Activated naive CD4-positive, alpha-beta T cell treated with anti-CD3 and anti-CD28 coated beads for 36 hours (primary cell): ENCODE measurements at places on chromosomes 2 and 18.

GRCh38 chr18:34281722-34282121 is 57.0 kb upstream of the NOL4 start:
- DNase-seq, result no peak

GRCh38 chr2:113895301-113895700 is 5.4 kb downstream of the ACTR3 start:
- no peak for DNase-seq

GRCh38 chr18:50981381-50981780 is 13.5 kb downstream of the ELAC1 start:
- no peak for DNase-seq

- no peak for DNase-seq
Measured at GRCh38 chr18:56214706-56215105, 423.7 kb downstream of the TXNL1 start.

DNA sequence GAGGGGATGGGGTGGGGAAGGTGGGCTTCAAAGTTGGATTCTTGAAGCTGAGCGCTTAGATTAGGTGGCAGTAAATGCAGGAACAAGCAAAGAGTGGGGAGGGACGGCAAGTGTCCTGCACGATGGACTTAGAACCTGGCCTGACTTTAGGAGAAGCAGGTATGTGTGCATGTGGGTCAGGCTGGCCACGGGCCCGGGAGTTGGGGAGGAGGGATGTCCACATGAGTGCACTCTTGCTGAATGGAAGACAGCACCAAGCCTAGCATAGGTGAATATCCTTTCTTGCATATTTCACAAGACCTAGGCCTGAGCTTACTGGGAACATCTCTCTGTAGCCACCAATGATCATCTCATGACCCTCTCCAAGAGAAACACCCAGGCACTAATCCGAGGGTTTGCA is 96.1 kb downstream of the DDX1 start:
- DNase-seq, result no peak

- no peak for DNase-seq
Measured at GRCh38 chr18:43587538-43588153, 310.4 kb upstream of the SYT4 start.

DNA sequence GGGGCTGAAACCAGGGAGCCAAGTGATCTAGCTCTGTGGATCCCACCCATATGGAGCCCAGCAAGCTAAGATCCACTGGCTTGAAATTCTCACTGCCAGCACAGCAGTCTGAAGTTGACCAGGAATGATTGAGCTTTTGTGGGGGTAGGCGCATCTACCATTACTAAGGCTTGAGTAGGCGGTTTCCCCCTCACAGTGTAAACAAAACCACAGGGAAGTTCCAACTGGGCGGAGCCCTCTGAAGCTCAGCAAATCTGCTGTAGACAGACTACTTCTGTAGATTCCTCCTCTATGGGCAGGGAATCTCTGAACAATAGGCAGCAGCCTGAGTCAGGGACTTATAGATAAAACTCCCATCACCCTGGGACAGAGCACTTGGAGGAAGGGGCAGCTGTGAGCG is 96.7 kb downstream of the CCDC148 start:
- peak; percentile 21 for DNase-seq

- no peak for DNase-seq
Measured at GRCh38 chr2:177430411-177430810, 37.8 kb downstream of the AGPS start.

DNA sequence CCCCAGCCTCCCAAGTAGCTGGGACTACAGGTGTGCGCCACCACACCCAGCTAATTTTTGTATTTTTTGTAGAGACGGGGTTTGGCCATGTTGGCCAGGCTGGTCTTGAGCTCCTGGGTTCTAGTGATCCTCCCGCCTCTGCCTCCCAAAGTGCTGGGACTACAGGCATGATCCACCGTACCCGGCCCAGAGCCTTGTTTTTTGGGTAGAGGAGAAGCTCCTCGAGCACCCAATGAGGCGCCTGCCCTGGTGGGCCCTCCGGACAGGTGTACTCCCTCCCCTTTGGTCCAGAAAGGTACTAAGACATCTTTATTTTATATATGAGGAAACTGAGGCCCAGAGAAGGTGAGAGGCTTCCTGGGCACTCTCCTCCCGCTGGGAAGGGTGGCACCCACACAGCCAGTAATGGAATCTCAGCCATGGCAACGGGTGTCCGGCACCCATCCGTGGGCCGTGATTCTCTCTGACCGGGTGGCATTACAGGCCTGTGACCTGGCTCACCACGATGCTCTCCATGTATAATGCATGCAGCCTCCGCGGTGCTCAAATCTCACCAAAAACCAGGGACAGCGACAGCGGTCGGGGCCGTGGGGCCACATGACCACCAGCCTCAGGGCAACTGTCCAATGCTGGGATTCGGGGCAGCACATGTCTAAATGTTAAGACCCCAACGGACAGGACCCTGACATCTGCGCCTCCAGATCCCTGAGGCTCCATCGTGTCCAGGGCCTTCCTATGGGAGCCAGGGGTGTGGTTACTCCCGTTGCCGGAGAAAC is 16.8 kb upstream of the KLHL30 start:
- DNase-seq, result no peak

DNA sequence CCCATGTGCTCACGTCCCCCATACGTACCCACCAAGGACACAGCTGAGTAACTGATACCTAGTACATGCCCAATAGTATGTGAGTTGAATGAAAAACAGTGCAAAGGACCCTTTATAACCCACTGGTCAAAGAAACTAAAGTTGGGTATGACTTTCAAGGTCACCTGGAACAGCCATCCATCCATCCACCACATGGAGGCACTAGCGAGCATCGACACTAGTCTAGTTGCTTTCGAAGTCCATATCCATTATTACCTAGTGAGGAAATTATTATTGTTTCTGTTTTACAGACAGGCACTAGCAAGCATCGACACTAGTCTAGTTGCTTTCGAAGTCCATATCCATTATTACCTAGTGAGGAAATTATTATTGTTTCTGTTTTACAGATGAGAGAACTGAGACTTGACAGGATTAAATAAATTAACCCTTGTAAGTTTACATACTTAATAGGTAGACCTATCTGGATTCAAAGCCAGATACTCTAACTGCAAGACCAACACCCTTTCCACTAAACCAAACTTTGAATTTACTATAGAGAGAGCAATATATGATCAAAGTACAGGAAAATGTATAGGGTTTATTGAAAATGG is 233.7 kb downstream of the METTL4 start:
- peak; percentile 67 for DNase-seq

GRCh38 chr2:126221506-126221905 is 434.5 kb upstream of the GYPC start:
- DNase-seq, result no peak

DNA sequence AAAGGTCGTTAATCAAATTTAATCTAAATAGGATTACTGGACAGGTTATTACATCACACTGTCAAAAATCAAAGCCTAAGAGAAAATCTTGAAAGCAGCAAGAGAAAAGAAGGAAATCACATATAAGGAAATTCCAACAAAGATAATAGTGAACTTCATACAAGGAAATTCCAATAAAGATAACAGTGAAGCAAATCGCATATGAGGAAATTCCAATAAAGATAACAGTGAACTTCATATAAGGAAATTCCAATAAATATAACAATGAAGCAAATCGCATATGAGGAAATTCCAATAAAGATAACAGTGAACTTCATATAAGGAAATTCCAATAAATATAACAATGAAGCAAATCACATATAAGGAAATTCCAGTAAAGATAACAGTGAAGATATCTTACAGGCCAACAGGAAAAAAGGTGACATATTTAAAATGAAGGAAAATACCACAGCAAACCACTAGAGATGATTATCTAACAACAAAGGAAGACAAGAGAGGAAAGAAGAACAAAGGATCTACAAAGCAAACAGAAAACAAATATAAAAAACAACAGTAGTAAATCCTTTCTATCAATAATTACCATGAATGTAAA is 787.7 kb downstream of the CCDC85A start:
- DNase-seq, result no peak

DNA sequence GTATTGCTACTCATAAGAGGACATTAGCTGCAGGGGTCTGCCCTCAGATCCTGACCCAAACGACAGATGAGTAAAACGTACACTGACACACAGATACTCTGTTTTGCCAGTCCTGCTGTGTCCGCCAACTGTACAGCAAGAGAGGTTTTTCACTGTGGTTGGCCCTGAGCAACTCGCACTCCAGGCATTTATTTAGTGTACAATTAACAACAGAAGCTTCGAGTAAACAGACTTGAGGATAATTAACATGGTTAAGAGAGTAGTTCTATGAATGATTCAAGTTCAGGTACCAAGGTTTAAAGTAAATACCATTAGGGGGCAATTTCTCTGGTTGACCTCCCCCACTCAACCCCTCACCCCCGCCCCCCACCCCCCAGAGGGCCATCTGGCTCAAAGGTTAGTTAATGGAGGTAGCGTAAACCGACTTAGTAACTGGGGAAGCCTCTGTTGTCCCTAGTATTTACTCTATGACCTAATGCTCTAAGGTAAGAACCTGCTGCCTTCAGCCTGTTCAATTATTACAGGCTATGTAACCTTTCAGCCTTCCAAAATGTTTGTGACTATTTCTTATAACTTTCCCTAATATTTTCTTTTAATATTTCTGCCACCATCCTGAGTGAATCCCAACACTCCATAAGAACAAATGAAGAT is 103.9 kb upstream of the XIRP2 start:
- DNase-seq, result no peak

DNA sequence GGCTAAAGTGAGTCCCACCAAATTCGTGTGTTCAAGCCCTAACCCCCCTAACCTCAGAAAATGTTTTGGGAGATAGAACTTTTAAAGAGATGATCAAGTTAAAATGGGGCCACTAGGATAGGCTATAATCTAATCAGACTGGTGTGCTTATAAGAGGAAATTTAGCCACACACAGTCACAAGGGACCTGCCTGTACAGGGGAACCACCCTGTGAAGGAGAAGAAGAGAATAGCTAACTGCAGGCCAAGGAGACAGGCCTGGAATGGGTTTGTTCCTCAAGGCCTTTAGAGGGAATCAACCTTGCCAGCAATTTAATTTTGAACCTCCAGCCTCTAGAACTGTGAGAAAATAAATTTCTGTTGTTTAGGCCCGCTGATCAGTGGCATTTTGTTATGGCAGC is 36.0 kb upstream of the TANK start:
- no peak for DNase-seq

DNA sequence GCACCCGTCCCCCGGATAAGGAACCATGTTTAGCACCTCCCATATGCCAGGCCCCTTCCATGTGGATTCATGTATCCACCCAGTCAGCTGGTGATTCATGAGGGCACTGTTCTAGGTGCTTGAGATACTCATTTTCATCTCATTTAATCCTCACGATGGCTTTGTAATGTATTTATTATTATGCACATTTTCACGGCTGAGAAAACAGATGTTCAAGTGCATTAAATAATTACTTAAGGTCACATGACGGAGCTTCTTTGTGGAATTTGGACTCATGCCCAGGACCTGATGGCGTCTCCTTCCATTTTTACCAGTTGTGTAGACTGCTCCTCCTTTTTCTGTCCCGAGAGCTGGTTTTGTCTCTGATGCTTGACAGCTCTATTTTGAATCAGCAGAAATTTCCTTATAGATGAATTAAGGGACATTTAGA is 72.2 kb upstream of the RBM44 start:
- DNase-seq, result no peak

DNA sequence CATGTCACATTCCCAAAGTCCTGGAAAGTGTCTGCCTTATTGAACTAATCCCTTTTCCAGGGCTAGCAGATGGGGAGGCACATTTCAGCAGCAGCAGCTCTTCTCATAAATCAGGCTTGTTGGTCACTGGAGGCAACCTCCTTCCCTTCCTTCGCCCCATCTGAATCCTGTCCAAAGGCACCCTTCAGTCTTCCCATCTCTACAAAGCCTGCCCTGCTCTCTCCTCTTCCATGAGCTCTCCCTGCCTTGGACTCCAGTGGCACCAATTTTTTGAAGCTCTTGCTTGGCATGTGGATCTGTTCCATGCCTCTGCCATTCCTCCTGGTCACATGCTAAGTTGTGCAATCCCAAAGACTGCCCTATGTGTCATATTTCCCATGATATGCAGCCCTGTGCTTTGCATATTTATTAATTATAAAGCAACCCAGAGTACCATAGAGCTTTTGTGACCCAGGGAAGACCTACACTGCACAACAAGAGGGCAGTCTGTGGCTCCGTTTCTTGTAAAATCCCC is 70.3 kb downstream of the ANTXR1 start:
- DNase-seq, result no peak

- no peak for DNase-seq
Measured at GRCh38 chr2:207061181-207061580, 104.6 kb downstream of the KLF7 start.

- DNase-seq, result no peak
Measured at GRCh38 chr2:217404236-217404760, 544.4 kb upstream of the TNP1 start.

GRCh38 chr2:167294776-167295140 is 406.5 kb downstream of the XIRP2 start:
- no peak for DNase-seq

GRCh38 chr2:192025637-192026036 is 169.1 kb downstream of the TMEFF2 start:
- DNase-seq, result no peak

DNA sequence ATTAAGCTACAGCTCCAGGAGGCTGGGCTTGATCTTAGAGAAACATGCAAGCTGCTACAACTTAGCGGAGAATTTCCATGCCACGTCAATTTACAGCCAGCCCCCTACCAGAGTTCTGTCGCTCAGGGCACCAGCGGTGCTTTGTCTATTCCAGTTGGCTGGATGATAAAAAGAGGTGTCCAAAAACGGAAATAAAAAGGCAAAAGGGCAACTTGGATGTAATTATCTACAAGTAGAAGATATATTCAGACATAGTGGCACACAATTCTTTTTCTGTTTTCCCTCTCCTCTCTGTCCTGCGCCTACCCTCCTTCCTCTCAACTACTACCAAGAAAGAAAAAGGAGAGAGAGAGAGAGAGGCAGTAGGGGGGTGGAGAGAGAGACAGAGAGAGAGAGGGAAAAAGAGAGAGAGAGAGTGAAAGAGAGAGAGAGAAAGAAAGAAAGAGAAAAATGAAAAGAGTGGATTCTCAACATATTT is 363 bp upstream of the RFTN2 start:
- DNase-seq, result no peak

DNA sequence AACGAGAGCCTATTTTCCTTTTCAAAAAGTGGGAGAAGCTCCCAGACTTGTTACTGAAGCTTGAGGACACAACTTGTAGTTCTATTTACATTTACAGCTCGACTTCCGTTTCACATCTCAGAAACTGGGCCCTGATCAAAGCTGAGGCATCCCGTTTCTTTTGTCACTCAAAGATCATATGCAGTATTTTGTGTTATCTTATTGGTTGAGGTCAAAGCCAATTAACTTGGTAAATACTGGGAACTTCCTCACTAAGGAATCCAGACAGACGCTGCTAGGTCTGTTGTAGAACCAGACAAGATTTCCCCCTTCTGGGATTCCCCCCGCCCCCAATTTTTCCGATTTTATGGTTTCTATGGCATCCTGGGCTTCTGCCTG is 50.3 kb downstream of the TSN start:
- DNase-seq, result no peak

GRCh38 chr2:14781142-14781541 is 148.6 kb downstream of the LRATD1 start:
- DNase-seq, result no peak
